GM04503 (cell line): ENCODE measurements at places on chromosomes 7 and 10.

- DNase-seq, result no peak
These were observed 260.8 kb upstream of the COBL start for GRCh38 chr7:51577390-51577789.

DNA sequence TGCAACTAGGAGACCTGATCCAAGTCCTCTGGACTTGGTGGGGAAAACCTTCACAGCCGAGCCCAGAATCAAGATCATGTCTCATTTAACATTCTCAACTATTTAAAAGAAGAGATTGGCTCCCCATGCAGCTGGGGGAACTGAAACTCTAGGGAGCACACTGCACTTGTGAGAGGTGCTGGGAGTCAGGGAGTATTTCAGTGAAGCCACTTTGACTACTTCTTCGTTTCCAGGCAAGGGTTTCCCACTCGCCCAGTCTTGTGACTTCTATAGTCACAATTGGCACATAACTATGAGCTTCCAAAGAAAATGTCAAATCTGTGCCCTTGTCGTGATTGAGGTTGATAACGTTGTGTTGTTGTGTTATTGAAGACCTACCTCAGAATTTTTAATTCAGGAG is 62.9 kb downstream of the AKR1B1 start:
- no peak for DNase-seq

DNA sequence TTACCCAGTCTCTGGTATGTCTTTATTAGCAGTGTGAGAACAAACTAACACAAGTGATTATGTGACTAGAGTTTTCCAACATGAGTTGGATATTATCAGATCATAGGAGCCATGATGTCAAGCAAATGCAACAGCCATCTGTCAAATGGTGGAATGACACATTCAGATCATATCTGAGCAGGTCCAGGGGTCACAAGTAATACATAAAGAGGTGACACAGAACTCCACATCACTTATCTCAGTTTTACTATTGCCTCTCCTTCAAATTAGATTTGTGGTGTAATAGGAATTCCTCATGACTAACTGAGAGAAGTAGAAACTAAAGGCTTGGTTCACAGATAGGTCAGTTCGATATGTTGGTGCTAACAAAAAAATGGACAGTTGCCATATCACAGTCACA is 12.2 kb upstream of the SAMD9L start:
- DNase-seq, result no peak

DNA sequence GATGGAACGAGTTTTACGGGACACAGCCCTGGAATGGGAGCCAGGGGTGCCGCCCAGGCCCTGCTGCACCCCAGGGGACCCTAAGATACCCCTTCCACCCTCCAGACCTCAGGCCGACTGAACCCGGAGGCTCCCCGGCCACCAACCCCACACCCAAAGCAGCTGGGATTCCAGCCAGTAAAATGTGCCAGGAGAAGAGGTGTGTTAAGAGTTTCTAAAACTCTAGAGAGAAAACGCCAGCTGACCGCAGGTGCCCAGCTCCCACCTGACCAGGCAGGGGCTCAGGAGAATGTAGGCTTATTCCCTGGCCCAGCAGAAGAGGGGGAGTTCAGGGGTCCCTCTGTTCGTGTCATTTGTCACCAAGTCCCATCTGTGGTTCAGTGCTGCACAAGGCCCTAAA is 17.5 kb downstream of the NUDT1 start:
- no peak for DNase-seq

GRCh38 chr10:124878457-124878739 is 63.5 kb upstream of the ZRANB1 start:
- no peak for DNase-seq

- no peak for DNase-seq
These were observed 52.8 kb downstream of the PWWP2B start for GRCh38 chr10:132449811-132450181.

- no peak for DNase-seq
These were observed 5.2 kb downstream of the CALN1 start for GRCh38 chr7:72406820-72407403.

- DNase-seq, result no peak
These were observed 227.2 kb downstream of the ADAM12 start for GRCh38 chr10:126160971-126161630.

GRCh38 chr10:61744469-61744868 is 81.7 kb downstream of the CABCOCO1 start:
- DNase-seq, result no peak

- no peak for DNase-seq
These were observed 104.5 kb upstream of the PCLO start for GRCh38 chr7:83267141-83267631.

- no peak for DNase-seq
These were observed 108.5 kb downstream of the TCERG1L start for GRCh38 chr10:131202990-131203389.

DNA sequence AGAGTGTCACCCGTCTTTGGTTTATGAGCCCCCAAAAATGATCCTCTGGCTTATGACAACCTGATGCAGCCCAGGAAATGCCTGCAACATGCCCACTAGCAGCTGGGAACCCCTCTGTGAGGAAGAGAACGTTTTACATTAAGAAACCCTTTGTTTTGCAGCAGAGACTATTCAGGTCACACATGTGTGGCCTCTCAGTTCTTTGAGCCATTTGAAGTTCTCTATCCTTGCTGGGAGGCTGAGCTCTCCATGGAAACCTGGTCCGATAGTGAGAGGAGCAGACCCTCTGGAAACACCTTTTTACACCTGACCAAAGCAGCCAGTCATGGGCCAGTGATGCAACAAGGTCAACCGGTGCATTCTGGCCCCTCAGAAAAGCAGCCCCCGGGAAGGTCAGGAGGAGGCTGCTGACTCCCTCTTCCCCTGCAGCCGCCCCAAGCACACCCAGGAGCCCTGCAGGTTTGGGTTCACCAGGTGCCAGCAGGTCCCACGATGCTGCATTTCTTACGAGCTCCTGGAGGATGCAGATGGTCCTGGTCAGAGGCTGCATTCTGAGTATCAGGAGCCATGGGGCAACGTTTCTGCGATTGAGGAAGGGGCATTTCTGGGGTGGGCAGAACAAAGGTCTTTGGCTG is 134.3 kb downstream of the ZMYND11 start:
- no peak for DNase-seq

DNA sequence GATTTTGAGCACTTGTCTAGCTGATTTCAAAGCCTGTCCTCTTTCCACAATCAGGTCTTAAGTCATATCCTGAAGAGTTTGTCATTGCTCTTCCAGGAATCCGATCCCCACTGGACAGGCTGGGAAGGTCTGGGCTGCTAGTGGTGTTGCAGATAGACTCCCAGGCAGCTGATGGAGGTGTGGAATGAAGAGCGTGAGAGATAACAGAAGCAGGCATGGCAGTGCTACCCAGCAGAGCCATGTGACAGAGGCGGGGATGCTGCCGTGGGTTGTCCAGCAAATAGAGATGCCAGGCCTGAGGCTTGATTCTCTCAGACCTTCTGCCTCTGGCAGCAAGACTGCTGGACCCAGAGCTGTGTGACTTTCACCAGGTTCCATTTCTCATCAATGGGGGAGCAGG is 116.5 kb upstream of the EEPD1 start:
- DNase-seq, result no peak

DNA sequence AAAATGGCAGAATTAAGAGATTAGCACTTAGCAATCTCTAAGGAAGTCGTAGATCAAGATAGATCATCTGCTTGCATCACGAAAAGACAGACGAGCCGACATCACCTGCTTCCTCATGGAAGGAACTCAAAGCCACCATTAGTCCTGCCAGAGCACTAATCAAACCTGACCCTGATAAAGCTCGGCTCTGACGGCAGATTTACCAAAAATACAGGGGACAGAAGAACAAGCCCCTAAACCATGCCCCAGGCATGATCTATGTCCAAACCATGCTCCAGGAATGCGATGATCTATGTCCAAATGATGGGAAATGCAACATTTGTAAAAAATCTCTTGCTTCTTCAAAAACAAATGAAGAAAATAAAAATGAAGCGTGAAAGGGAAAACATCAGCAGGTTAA is 182.8 kb downstream of the TCERG1L start:
- DNase-seq, result no peak

DNA sequence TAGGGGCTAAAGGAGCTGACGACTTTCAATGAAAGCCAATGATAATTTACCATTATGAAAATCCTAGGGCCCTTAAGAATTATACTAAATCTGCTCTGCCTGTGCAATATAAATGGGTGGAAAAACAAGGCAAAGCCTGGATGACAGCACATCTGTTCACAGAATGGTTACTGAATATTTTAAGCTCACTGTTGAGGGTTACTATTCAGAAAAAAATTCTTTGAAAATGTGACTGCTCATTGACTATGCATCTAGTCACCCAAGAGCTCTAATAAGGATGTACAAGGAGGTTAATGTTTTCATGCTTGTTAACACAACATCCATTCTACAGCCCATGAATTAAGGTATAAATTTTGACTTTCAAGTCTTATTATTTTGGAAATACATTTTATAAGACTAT is 8.9 kb downstream of the DKK1 start:
- no peak for DNase-seq

- DNase-seq, result no peak
These were observed 178.9 kb upstream of the TMEM106B start for GRCh38 chr7:12032146-12032545.

GRCh38 chr10:131102676-131103075 is 208.8 kb downstream of the TCERG1L start:
- no peak for DNase-seq

GRCh38 chr10:48390933-48391845 is 84.7 kb downstream of the MAPK8 start:
- DNase-seq, result no peak

- DNase-seq, result no peak
These were observed 464.5 kb upstream of the ZMIZ1 start for GRCh38 chr10:78604286-78604685.

GRCh38 chr7:137958470-137959431 is 43.1 kb downstream of the CREB3L2 start:
- no peak for DNase-seq

DNA sequence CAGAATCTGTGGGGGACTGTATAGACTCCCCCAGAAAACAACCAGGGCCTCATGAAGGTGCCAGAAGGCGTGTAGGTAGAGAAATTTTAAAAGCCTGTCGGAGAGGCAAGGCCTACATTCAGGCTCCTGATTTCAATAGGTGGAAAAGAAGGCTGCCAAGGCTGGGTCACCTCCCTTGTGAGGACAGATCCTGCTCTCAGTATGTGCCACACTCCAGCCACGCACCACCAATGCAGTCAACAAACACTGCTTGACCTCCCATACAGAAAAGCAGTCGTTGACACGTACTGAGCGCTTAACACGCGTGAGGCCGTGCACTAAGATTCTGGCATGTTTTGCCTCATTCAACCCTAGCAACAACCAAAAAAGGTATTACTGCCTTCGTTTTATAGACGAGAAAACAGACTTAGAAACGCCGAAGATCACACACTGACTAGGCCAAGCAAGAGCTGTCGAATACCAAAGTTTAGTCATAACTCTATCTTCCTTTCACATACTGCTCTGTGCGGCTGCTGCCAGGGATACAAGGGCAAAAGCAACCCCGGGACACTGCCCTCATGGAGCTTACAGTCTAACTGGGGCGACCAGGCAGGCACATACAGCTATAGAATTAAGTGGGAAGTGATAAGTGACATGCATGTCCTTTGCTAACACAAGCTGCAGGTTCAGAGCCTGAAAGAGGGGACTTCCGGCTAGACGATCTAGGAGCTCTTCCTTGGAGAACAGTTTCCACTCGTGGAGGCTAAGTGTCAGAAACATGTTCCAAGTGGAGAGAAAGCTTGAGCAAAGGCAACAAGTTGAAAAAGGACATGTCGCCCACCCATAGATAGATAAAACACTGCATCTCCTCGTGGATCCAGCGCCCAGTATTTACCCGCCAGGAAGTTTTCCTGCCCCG is 797 bp upstream of the NKX2-3 start:
- DNase-seq, result no peak

GRCh38 chr7:105816266-105816843 is 60.0 kb downstream of the ATXN7L1 start:
- DNase-seq, result no peak

DNA sequence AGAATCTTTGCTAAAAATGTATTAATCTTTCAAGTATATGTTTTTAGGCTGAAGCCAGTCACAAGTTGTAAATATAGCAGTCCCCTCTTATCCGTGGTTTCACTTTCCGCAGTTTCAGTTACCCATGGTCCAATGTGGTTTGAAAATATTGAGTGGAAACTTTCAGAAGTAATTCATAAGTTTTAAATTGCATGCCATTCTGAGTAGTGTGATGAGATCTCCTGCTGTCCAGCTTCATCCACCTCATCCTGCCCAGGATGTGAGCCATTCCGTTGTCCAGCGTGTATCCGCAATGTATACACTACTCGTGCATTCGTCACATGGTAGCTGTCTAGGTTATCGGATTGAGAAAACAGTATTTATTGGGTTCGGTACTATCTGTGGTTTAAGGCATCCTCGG is 12.2 kb downstream of the PDCD4 start:
- no peak for DNase-seq

GRCh38 chr10:121580276-121581116 is 17.7 kb downstream of the FGFR2 start:
- no peak for DNase-seq

GRCh38 chr10:105347487-105347886 is 706.4 kb downstream of the SORCS3 start:
- no peak for DNase-seq

DNA sequence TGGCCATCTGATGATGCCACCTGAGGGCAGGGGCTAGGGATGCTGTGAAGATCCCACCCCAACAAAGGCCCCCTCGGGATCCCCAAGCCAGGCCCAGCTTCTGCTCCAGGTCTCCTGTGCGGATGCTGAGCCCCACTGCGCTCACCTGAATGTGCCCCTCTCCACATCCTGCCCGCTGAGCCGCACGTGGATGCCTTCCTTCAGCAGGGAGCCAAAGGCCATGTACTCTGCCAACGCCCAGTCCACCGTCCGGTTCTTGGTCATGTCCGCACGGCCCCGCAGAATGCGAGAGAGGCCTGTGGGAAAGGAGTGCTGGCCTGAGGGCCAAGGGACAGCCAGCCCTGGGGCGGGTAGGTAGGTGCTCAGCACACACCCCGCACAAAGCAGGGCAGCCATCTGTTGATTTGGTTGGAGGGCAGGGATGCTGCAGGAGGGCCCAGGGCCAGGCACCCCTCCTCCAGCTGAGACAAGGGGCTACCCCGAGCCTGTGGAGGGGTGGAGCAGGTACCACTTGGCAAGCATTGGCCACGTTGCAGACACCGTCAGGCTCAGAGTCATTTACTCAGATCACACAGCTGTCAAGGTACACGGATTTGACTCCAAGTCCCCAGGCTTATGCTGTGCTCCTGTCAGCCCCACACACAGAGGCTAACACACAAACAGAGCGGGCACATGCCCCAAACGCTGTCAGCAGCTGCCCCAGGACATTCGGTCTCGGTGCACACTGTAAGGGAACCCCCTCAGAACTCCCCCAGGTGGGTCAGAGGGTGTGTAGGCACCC is 19.2 kb downstream of the OGDHL start:
- DNase-seq, result no peak
